Hepatocyte (in vitro differentiated cells): ENCODE measurements at places on chromosomes 3 and 15. TPM values are rescaled to one million over a fixed set of nuclear protein-coding genes. Genes with fewer than 3 reads are reported as not detected.

The CHRNB4 gene
- total RNA-seq: not detected in 2 replicates

- H3K27ac ChIP-seq: no peak overlapping the region
- H3K4me1 ChIP-seq: no peaks in the 10 kb centered on the region
- no peak for DNase-seq
Measured at GRCh38 chr3:4474683-4475490, 7.8 kb upstream of the SUMF1 start.

DNA sequence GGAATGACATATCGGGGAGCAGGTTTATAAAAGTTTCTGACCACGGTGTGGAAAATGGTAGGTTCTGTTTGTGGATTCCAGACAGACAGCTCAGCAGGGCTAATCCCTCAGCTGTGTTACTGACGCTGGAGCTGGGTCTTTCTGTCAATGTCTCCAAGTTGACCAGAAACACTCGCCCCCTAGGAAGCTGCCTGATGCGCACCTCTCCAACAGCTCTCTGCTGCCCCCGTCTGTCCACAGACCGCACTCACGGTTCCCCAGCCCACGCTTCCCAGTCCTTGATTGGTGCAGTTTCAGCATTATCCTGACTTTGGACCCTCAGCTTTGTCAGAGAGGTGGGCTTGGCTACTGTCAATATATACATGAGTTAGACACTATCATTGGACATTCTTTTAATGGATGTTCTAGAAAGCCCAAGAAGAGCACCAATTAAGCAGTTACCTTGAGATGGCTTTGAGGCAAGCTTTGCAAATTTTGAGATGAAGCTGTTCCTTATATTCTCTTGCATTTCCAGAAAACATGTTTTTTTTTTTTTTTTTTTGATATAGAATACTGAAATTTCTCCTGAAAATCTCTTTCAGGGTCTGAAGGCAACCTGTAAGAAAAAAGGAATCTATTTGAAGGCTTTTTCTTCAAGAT is 98.9 kb upstream of the TBC1D5 start:
- no peaks in the 10 kb centered on the region for H3K4me1 ChIP-seq
- H3K27ac ChIP-seq: no peak overlapping the region
- peaks cover 3% of the 10 kb centered on the region for H3K27me3 ChIP-seq
- DNase-seq: peak; percentile 81
- no peaks in the 10 kb centered on the region for H3K36me3 ChIP-seq

DNA sequence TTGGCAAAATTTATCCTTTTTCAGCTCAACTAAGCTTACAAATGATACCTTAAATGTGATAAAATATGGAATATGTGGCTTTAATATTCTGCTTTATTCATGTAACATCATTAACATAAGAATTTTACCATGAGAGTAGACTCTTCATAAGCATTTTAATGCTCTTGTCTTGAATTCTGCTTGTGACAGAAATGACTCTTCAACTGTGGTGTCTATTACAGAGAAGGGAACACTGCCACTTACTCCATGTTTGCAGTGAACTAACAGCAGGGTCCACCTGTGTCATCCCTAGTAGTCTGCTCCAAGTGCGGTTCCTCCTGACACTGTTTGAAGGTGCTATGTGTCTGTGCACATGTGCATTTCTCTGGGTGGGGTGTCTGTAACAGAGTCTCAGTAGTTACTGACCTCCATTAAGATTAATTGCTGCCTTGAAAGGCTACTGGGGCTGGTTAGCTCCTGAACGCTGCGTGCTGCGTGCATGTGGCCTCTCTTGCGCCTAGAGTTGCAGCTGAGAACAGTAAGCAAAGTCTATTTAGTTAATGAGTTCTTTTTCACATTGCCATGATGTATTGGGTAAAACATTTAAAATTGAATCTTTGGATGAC is 8.3 kb downstream of the LSM3 start:
- DNase-seq: no peak
- H3K36me3 ChIP-seq: peaks cover 2% of the 10 kb centered on the region
- H3K27ac ChIP-seq: no peak overlapping the region
- H3K4me3 ChIP-seq: no peak overlapping the region
- no peaks in the 10 kb centered on the region for H3K4me1 ChIP-seq

GRCh38 chr3:69890691-69891090 is 108.8 kb upstream of the SAMMSON start:
- no peaks in the 10 kb centered on the region for H3K4me1 ChIP-seq
- H3K27ac ChIP-seq: no peak overlapping the region
- no peak overlapping the region for H3K4me3 ChIP-seq
- DNase-seq: no peak
- H3K27me3 ChIP-seq: no peaks in the 10 kb centered on the region

The TGM5 gene
- total RNA-seq: not detected in 2 replicates

DNA sequence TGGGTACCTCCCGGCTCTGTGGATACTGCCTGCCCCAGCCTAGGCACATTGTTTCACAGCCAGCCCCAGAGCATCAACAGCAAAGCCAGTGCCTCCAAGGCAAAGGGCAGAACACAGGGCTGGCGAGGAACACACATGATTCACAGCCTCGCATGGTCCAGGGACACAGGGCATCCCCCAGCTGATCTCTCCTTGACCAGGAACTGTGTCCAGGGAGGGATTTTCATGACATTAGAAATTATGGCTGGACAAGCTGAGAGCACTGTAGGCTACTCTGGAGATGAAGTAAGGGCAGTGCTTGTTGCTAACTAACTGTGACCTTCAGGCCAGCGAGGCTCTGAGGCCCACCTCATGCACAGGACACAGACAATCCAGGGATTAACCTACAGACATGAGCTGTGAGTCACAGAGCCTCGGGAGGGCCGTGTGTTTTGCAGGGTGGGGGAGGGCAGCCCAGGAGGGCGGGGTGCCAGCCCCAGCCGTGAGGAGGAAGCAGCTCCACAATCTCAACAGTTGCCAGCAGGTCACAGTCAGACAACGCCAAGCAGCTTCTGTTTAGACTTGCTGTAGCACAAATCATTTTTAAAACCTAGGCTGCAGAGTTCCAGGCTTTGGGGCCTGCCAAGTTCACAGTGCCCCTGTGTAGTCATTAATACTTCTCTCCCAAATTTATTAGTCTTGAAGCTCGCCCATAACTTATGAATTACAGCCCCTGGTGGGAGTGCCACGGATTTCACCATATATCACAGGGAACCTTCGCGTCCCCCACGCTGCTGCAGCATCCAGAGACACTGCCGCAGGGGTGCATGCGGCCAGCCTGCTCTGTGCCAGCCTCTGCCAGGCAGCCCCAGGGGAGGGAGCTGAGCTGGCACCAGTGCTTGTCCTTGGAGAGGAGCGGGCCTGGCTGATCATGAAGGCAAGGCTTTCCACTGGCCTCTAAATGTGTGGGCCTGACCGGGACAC is 114.7 kb downstream of the ETFA start:
- peak overlapping the region; percentile 69 for H3K27ac ChIP-seq
- no peak overlapping the region for H3K4me3 ChIP-seq
- no peaks in the 10 kb centered on the region for H3K27me3 ChIP-seq

The LIPH gene
- 10.7 and 442 TPM in 2 replicates for total RNA-seq

The HDC gene
- total RNA-seq: 0.44 TPM in 1 of 2 replicates, not detected in the other

DNA sequence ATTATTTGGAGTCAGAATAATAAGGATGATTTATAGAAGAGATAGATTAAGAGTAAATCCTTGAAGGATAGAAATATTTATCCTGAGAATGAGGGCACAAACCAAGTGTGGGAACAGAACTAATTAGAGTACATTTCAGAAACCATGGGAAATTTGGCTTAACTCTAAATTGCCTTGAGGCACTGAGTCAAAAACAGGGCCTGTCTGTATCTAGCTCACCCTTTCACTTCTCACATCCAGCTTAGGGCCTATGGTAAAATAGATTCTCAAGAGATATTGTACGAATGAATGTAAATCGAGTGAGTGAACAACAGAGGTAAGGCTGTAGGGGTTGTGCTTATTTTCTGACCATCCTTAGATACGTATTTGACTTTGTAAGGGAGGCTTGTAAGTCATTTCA is 586.1 kb upstream of the DPPA4 start:
- no peaks in the 10 kb centered on the region for H3K4me1 ChIP-seq
- no peak overlapping the region for H3K27ac ChIP-seq
- no peaks in the 10 kb centered on the region for H3K27me3 ChIP-seq
- H3K36me3 ChIP-seq: no peaks in the 10 kb centered on the region
- no peak overlapping the region for H3K4me3 ChIP-seq
- no peak for DNase-seq

The PLA2G4E gene
- 0.07 and 0.20 TPM in 2 replicates for total RNA-seq

- no peak overlapping the region for H3K4me3 ChIP-seq
- DNase-seq: no peak
Measured at GRCh38 chr3:47404955-47405790, 24.4 kb downstream of the PTPN23 start.

The GHSR gene
- not detected in 2 replicates for total RNA-seq

The ISLR2 gene
- total RNA-seq: 1.7 TPM in 1 of 2 replicates, not detected in the other

DNA sequence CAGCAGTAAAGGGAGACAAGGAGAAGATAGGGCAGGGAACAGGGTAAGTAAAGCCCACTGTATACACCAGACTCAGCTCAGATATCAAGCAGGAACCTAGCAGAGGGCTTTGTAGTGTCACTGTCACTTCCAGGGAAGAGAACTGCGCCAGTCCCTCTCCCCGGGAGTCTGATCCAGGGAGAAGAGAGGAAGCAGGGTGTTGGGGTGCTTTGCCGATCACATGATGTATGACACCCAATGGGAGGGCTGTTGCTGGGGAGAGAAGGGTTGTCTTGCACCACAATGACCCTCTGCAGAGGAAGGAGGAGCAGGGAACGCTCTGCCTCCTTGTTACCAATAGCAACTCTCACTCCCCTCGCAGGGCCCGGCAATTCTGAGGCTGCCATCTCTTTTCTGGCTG is 147.2 kb upstream of the SLC2A2 start:
- no peaks in the 10 kb centered on the region for H3K27me3 ChIP-seq
- H3K27ac ChIP-seq: no peak overlapping the region
- peaks cover 21% of the 10 kb centered on the region for H3K4me1 ChIP-seq
- H3K4me3 ChIP-seq: no peak overlapping the region
- H3K36me3 ChIP-seq: no peaks in the 10 kb centered on the region

DNA sequence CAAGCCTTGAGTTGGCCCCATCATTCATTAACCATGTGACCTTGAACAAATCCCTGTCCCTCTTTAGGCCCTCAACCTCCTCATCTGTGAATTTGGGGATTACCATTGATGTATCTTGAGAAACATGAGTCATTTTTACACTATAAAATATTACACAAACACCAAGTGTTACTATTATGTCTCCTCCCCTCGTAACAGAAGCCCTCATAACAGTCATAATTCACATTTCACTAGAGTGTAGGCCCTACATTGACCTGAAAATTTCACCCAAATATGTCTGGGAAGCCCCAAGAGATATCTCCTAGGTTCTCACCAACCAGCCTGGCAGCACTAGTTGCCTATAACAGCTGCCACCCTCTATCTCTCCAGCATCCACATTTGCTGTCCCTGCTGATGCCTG is 15.8 kb upstream of the SLC6A1 start:
- DNase-seq: no peak
- peaks cover 21% of the 10 kb centered on the region for H3K27me3 ChIP-seq
- H3K36me3 ChIP-seq: no peaks in the 10 kb centered on the region
- no peak overlapping the region for H3K27ac ChIP-seq
- H3K4me1 ChIP-seq: no peaks in the 10 kb centered on the region
- H3K4me3 ChIP-seq: no peak overlapping the region

DNA sequence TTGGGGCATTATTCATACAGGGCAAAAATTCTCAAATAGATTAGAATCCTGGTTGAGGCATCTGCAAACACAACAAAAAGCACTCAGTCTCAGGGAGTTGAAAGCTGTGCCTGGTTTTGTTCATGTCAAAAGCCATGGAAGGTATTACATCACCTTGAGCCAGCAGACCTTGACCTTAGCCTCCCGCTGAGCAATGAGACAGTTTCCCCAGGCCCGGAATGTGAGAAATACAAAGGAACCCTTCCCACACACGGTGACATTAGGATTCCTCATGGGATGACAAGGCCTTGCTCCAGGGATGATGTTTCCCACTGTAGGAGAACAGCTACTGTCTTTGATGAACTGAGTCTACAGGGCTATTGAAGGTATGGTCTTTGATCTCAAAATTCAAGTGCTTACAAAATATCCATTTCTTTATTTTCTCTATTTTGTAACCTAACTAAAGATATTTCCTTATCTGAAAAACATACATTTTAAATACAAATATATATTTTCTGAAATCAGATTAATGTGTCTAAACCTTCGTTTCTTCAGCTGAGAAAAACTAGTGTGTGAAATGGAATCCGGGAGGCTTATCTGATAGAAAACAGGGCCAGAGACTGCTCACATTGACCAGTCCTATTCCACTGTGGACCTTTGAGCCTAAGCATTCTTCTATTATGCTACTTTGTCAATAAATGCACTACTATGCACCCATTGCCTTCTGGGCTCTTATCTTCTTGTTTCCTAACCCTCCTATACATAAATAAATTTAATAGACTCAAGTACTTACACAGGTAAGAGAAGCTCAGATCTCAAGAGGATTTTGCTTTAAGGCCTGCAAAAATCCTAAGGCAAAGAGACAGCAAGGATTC is 298.2 kb downstream of the KBTBD8 start:
- peak; percentile 21 for DNase-seq
- peaks cover 6% of the 10 kb centered on the region for H3K4me1 ChIP-seq
- H3K27ac ChIP-seq: peak overlapping the region; percentile 9
- no peaks in the 10 kb centered on the region for H3K36me3 ChIP-seq
- no peaks in the 10 kb centered on the region for H3K27me3 ChIP-seq

DNA sequence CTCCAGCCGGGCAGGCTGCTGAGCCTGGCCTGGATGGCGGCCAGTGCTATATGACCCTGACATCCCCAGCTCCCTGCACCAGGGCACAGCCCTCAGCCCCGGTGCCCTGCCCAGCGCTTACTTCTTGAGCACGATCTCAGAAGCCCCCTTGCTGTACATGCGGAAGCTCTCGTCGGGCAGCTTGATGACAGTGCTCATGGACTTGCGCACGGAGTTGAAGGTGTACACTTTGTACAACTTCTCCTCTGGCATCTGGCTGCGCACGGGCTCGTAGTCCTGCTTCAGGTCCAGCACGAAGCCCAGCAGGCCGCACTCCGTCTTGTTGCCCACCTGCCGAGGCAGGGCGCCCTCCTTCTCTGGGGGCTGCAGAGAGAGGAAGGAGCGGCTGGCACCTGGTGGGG is 38.8 kb upstream of the SEC13 start:
- H3K36me3 ChIP-seq: no peaks in the 10 kb centered on the region
- H3K27ac ChIP-seq: no peak overlapping the region
- H3K4me1 ChIP-seq: no peaks in the 10 kb centered on the region

The CCR1 gene
- 2.7 and 3.5 TPM in 2 replicates for total RNA-seq

GRCh38 chr15:69457304-69458280 is 5.0 kb downstream of the RPLP1 start:
- no peak for DNase-seq
- peaks cover 16% of the 10 kb centered on the region for H3K4me1 ChIP-seq
- no peak overlapping the region for H3K4me3 ChIP-seq
- no peaks in the 10 kb centered on the region for H3K27me3 ChIP-seq
- H3K36me3 ChIP-seq: no peaks in the 10 kb centered on the region
